ENCODE measurements at places on chromosomes 3 and 15.
A peak's percentile ranks its signal among the peaks of the same experiment; 100 is the strongest.

DNA sequence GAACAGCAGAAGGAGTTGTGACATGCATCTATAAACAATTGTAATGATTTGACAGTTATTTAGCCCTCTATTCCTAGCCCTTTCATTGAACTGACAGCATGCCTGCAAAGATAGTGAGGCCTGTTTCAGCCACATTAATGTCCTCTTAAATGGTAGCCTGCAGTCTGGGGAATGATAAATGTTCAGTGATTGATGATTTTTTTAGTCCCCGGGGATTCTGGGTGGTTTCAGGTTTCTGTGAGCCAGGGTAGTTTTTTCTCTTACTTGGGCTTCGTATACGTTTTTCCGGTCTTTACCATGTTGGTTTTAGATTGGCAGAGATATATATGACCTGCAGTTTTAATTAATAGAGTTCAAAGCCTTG lies 172.0 kb downstream of the TCF12 start:
- no peak for DNase-seq

DNA sequence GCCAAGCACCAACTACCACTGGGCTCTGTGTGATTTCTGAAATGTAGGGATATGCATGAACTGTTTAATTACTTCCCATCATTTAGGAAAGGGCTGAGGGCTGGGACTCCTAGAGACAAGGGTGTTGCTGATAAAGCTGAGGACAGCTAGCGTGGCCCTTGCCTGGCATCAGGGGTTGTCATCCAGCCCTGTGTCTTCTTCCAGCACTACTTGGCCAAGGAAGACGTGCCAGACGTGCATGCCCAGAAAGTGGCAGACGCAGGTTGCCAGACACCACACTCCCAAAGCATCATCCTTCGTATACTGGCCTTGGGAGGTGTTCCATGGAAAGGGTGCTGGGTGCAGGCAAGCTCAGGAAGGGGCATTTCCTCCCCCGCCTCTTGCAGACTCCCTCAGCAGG lies 64.8 kb downstream of the LRIG1 start:
- DNase-seq = no peak

GRCh38 chr15:74928771-74929198 lies 9.1 kb downstream of the COX5A start:
- DNase-seq = no peak

DNA sequence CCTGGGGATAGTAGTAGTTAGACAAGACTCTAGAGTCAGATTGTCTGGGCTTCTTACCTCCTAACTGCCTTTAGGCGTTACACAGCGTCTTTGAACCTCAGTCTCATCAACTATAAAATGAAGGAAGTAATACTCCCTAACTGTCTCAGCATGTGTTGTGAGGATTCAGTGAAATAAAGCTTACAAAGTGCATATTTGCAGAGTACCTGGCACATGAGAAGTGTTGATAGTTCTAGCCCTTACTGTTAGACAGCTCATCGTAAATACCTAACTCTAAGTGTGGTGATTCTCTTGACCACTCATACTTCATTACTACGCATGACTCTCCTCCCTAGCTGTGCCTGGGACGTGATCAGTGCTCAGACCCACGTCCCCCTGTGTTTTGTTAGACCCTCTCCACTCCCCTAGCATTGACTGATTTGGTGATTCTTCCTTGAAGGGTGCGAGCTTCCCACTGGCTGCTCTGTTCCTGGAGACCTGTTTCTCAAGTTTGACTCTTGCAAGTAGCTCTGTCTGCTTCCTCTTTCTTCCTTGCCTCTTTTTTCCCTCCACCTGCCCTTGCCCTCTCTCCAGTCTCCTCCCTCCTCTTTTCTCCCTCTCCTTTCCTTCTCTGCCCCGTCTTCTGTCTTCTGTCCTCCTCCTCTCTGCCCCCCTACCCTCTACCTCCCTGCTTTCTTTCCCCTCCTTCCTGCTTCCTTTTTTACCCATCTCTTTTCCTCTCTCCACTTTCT lies 124.2 kb downstream of the SLC25A26 start:
- DNase-seq = no peak

DNA sequence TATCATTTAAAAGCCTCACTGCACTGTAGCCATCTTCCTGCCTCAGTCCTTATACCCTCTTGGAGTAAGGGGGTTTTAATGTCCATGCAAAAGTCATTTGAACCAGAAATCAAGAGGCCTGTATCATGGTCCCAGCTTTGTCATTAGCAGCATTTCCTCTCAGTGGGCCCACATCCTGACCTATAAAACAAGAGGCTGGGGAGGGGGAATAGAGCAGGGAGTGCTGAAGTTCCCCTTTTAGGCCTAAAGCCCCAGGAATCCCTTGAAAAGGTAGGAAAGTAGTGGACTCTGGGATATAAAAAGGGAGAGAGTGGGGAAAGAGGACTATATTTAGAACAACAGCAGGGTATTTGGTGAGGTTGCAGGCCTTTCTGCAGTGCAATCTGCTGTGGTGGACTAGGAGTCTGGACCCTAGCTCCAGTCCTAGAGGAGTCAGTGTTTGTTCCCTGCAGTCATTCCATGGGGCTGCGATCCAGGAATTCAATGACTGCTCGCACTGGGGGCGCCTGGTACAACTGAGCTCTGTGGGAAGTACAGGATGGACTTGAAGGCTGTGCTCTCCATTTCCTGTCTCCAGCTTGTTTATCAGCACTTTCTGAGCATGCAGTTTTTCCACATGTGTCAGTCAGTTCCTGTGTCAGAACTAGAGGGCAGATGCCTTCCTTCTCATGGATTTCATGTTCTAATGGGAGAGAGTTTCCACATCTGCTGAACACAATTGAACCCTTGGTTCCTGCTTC lies 46.8 kb downstream of the PDHB start:
- peak; percentile 91 for DNase-seq

DNA sequence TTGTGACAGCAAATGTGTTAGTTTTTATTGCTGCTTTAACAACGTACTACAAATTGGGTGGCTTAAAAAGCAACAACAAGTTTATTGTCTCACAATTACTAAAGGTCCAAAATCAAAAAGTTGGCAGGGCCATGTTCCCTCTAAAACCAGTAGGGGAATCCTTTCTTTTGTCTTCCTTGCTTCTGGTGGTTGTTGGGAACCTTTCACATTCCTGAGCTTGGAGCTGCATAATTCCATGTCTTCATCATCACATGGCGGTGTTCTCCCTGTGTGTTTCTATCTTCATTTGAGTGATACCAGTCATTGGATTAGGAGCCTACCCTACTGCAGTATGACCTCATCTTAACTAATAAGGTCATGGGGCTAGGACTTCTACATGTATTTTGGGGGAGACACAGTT lies 7.4 kb downstream of the SPRED1 start:
- no peak for DNase-seq

DNA sequence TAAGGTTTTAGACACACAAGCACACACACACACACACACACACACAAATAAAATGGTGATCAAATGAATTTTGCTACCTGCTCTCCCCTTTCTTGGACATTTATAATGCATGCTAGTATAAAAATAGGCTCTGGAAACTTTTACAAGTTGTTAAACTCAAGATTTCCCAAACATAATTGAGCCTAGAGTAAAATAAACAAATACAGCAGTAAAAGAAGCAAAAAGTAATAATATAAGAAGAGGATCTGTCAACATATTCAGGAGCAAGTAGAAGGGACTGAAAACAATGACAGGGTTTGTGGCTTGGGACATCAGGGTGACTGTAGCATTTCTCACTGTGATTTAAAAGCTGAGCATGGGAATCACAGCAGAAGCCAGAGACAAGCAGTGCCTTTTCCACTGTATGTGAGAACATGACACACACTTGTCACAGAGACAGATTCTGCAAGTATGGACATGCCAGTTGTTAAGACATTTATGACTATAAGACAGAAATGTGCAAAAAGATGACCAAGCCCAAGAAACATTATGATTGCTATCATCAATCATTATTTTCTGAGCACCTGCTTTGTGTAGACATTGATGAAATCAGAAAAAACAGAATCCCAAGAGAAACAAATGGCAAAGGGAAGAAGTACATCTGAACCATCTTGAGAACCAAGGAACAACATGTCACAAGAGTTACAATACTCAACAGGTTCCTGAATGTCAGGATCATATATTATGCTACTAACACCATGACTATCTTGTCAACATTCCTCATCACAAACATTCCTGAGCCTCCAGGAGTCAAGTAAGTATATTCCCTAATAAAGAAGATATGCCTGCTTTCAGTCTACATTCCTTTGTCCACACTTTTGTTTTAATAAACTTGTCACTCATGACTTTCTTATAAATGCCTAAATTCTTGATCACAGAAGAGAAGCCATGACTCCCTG lies 7.1 kb downstream of the THRB start:
- no peak for DNase-seq

GRCh38 chr15:89822026-89822425 lies 7.4 kb upstream of the ANPEP start:
- no peak for DNase-seq

DNA sequence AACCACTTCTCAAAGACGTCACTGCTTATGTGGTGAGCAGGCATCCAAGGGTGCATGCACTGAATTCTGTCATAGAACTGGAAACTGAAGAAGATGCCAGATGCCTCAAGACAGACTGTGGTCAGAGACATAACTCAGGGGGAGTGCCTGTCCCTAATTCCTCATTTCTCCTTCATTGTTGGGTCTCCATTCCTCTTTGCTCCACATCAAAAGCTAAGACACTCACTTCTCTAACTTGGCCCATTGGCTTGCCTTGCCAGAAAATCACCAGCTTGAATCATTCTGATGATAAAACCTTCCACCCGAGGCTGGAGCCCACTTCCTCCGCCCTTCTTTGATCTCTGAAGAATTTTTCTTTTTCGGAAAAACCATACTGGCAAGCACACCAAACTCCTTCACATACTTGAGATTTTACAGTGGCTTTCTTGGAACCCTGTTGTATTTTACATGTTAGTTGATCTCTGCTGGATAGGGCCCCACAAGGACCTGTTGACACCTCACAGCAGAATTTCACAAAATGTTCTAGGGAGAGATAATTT lies 69.9 kb downstream of the COL8A1 start:
- DNase-seq = no peak

GRCh38 chr3:195616681-195617080 lies 32.9 kb upstream of the APOD start:
- no peak for DNase-seq

DNA sequence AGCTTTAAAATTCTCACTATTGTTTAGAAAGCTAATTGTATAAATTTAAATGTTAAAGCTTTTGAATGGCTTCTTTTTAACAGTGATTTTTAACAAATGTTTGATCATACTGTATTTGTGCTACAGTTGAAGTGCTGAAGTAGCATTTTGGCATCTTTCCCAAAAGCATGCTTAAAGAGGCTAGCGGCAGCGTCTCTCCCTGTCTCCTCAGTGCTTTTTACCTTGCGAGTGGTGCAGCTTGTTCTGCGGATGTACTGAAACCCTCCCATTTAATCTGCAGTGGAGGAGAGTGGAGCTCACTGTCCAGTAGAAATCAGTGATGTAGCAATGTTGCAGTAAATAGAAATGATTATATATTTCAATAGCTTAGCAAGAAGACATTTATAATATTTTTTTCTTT lies 43.7 kb downstream of the LRRC49 start:
- peak; percentile 38 for DNase-seq

DNA sequence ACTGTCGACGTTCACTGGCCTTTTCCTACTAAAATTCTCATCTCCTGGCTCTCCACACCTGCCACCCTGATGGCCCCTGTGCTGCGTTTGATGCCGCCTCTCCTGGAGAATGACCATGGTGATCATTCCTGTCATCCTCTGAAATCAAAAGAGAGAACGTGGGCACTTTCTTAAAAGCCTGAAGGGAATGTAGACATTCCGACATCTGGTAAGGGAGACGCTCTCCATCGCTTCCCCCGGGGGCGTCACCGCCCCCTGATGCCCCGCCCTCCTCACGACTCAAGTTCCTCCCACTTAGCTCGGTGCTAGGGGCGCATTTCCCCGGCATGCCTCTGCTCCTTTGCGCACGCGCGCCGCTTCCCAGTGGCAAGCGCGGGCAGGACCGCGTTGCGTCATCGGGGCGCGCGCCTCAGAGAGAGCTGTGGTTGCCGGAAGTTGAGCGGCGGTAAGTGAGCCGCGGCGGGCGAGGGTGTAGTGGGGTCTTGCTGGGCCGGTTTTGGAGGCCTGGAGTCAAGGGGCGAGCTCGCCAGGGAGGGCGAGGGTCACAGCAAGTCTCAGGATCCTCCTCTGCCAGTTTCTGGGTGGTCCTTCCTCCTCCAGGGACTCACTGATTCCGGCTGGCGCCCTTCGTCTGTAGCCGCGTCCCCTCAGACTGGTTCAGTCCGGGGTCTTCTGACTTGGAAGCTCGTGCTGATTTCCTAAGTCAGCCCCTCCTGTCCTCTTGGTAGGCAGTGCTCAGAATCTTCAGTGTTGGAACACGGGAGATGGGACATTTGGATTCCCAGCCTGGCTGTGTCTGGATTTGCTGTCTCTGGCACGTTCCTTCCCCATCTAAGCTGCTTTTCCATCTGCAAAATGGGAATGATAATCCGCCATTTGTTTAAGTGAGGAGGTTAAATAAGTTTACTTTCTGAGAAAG lies at the start of gene ATG7:
Gene ATG7 (plus strand): TSS at position 412 of the 919 bp plus-strand sequence. CDS start 26,299 bp downstream, outside the sequence.
- DNase-seq = peak; percentile 96

GRCh38 chr15:36894075-36894474 lies 206.3 kb downstream of the MEIS2 start:
- no peak for DNase-seq

- no peak for DNase-seq
Observed at GRCh38 chr15:92449476-92449875, 55.8 kb downstream of the ST8SIA2 start.

- DNase-seq = no peak
Observed at GRCh38 chr3:101042996-101043686, 49.9 kb upstream of the ABI3BP start.

GRCh38 chr15:74841891-74842373 lies 1.0 kb downstream of the ULK3 start:
- no peak for DNase-seq

GRCh38 chr3:120298996-120299395 lies 14.0 kb upstream of the GPR156 start:
- DNase-seq = no peak

- no peak for DNase-seq
Observed at GRCh38 chr3:181974198-181974597, 262.5 kb downstream of the SOX2 start.

DNA sequence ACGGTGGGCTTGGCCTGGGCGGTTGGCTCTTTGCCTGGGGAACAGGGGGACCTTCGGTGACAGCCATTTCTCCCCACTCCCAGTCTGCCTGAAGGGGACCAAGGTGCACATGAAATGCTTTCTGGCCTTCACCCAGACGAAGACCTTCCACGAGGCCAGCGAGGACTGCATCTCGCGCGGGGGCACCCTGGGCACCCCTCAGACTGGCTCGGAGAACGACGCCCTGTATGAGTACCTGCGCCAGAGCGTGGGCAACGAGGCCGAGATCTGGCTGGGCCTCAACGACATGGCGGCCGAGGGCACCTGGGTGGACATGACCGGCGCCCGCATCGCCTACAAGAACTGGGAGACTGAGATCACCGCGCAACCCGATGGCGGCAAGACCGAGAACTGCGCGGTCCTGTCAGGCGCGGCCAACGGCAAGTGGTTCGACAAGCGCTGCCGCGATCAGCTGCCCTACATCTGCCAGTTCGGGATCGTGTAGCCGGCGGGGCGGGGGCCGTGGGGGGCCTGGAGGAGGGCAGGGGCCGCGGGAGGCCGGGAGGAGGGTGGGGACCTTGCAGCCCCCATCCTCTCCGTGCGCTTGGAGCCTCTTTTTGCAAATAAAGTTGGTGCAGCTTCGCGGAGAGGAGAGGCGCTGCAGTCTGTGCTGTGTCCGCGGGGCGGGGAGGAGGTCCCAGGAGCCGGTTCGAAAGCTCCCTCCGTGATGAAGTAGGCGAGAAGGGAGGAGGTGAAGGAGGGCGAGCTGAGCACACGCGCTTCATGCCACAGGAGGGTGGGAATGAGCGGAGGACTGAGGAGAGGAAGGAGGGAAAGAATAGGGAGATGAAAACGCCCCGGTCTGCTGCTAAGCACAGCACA lies 9.6 kb downstream of the CLEC3B start:
- DNase-seq = peak; percentile 27

GRCh38 chr15:80468796-80469195 lies 64.6 kb downstream of the ARNT2 start:
- no peak for DNase-seq

Data from head of caudate nucleus (tissue), 42 donors.